ENCODE measurements at places on chromosomes 12 and 14.

DNA sequence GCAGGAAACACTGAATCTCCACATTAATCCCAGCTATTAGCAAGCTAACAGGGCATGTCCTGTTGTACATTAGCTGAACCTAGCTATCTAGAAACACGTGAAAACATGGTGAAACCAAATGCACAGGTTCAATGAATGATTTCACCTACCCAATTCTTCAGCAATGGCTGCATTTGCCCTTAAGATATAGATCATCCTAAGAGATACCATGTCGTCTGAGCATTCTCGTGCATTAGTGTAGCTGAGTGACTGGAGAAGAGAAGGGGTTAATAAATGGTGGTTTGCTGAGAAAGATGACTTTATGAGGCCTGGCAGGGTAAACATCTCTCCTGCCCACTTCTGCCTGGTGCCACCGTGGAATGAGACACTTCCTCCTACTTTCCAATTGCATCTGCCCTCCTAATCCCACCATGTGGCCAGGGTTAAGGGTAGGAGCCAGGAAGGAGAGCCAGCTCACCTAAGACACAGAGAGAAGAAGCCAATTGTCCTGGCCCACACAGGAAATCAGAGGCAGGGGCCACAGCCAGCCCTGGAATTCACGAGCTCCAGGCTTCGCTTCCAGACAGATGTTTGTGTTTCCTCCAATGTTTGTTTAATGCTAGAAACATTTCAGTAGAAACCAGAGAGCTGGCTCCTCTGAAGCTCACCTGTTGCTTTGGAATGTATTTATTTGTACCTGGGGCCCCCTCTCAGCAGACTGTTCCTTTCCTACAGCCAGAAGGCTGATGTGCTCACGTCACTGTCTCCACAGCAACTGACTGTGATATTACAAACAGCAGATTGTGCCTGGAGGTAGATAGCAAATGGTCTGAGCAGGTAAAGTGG is 126.0 kb upstream of the PARP11 start:
- no peak for DNase-seq

DNA sequence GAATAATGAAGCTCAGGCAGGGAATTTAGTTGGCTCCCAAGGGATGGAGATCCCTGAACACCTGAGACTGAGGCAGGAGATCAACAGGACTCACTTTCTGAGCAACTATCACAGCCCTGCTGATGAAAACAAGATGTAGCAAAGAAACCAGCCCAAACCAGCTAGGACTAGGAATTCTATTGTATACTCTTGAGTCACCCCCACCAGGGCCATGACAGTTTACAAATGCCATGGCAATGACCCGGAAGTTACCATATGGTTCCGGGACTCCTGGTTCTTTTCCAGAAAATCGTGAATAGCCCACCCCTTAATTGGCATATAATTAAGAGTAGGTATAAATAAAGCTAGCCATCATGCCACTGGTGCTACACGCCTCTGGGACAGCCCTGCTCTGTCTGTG is 46.0 kb upstream of the OASL start:
- no peak for DNase-seq

DNA sequence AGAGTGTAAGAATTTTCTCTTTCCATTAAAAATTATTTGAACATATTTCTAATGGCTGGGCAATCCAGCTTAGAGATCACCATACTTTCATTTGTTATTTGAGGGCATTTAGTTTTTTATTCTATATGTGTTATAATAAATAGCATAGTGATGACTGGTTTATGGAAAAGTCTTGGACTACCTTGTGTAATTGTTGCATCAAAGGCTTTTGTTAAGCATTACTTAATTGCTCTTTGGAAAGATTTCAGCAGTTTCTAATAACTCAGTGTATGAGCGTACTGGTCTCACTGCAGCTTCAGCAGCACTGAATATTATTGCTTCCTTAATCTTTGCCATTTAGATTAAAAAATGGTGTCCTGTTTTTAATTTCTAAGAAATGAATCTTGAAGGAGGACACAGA is 22.8 kb downstream of the TMEM19 start:
- no peak for DNase-seq

DNA sequence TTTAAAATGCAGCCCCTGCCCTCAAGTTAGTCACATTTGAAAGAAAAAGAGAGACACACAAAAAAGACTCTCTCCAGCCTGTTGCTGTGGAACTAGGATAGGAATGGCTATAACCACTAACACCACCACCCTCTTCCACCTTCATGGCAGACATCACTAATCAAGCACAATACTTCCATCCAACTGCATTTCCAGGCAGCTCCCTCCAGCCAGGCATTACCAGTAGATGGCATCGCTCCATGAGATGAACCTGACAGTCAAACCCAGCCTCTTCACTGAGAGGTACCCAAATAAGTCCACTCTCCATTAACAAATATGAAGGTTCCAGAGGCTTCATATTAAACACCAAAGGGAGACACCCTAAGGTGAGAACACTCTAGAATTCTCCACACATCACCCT is 24.4 kb downstream of the SLC8B1 start:
- DNase-seq, result no peak

- DNase-seq, result no peak
Measured at GRCh38 chr12:64733857-64734256, 25.3 kb downstream of the GNS start.

GRCh38 chr12:77339610-77340009 is 274.2 kb upstream of the E2F7 start:
- DNase-seq, result no peak

- DNase-seq, result no peak
Measured at GRCh38 chr12:22474970-22475720, 69.2 kb downstream of the C2CD5 start.

- DNase-seq, result peak; percentile 60
Measured at GRCh38 chr14:66070542-66071319, 415.4 kb upstream of the CCDC196 start.

DNA sequence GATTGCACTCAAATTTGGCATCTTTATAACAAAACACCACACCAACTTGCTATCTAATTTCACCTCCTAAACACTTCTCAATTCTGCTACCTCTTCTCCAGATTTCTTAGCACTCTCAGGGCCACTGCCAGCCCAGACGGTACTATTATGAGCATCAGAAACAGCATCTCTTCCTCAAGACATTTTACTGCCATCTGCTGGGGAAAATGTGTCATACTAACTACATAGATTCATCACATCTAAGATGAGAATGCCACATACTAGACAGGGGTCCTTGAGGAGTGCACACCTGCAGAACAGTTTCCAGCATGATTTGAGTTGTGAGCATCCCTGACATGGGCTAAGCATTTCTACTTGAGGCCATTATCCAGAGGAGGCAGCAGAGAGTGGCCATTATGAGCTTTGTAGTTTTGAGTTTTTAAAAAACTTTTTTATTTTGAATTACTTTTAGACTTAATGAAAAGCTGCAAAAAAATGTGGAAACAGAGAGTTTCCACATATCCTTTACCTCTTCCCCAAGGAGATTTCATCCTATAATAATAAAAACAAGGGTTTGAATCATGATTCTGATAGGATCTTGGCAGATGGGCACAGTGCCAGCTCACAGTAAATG is 15.1 kb upstream of the GRIP1 start:
- DNase-seq, result no peak

DNA sequence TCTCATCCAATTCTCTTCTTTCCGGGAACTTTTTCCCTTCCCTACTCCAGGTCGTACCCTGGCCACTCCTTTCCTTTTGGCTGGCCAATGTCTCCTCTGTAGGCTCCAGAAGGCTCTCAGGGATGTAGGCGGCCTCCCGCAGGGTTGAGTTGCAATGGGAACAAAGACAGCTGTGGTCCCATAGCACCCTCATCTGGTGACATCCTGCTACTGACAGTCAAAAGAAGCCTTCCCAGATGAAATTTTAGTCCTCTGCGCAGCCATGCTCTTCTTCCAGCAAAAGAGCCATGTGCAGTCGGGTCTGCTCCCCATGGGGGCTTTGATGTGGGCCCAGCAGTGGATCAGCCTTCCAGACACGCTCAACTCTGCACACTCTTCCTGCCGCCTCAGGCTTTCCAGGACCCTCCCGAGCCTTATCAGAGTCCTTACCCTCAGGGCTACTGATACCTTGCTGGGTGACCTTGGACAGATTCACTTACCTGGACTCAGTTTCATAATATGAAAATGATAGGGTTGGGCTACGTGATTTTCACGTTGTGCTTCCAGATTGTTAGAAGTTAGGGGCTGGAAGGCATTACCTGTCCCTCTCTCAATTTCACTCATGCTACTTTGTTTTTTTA is 5.5 kb upstream of the CELA1 start:
- peak; percentile 16 for DNase-seq

- DNase-seq, result no peak
Measured at GRCh38 chr12:116595186-116595585, 36.0 kb downstream of the MAP1LC3B2 start.

- DNase-seq, result no peak
Measured at GRCh38 chr12:76332606-76333005, 15.6 kb downstream of the BBS10 start.

- peak; percentile 6 for DNase-seq
Measured at GRCh38 chr14:60815371-60815770, 80.8 kb downstream of the MNAT1 start.

DNA sequence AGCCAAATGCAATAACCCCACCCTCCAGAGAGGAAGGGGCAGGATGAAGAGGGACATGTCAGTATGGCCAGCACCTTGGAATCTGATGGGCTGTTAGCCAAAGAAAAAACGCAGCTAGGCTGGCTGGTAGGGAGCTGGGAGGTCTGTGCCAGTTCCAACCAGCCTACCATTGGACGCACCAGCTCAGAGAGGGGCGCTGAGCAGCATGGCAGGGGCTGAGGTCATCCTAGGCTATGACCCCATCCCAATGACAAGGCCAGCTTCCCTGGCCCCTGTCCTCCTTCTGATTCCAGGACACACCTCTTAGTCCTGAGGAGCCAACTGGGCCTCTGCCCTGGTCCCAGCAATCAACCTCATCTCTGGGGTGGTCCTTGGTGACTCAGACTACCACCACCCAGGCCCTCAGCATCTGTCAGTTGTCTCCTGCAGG is 12.2 kb downstream of the ACTN1 start:
- DNase-seq, result no peak

DNA sequence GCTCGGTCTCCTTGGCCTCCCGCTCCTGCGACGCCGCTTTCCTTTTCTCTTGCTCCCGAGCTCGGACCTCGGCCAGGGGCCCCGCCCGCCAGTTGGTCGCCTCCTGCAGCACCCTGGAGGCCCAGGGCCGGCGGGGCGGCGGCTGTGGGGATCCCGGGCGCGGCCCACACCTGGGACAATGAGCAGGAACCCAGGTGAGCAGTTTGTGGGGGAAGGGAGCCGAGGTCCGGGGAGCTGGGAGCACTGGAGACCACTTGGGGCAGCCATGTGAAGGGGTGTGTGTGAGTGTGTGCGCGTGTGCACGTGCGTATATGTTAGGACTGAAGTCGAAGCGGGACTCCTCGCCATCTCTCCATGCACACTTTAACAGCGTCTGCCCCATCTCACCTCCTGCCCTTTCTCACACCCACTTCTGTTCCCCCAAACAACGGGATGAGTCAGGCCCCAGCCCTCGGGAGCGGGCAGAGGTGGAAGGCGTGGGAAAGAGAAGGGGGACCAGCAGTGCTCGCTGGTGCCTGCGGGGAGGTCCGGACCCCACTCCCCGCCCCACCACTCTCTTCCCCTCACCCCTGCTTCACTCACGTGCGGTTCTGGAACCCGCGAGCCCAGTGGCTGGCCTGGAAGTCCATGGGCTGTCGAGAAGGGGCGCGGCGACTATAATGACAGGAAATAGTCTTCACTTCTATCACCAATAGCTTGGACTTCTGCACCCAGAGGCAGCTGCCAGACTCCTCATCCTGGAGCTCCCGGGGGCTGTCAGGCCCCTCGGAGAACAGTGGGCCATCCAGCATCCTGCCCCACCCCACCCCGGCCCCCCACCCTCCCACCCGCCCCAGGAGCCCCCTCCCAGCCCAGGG is 450 bp downstream of the DDN start:
- peak; percentile 37 for DNase-seq

- no peak for DNase-seq
Measured at GRCh38 chr14:97336816-97337215, 539.6 kb downstream of the VRK1 start.

DNA sequence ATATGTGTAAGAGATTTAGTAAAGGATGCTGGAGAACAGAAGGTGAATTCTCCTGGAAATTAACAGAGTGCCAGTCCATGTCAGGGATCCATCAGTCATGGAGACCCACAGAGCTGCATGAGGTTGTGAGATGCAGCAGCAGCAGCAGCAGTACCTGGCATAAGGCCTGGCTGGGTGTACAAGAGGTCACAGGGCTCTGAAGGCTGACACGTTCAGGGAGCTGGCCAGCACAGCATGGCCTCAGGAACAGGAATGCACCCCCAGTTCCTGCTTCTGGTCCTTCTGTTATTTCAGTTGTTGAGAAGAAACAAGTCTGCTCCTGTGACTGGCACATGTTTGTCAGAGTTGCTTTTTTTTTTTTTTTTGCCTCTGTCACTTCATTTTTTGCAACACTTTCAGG is 210.8 kb downstream of the CNTN1 start:
- no peak for DNase-seq

DNA sequence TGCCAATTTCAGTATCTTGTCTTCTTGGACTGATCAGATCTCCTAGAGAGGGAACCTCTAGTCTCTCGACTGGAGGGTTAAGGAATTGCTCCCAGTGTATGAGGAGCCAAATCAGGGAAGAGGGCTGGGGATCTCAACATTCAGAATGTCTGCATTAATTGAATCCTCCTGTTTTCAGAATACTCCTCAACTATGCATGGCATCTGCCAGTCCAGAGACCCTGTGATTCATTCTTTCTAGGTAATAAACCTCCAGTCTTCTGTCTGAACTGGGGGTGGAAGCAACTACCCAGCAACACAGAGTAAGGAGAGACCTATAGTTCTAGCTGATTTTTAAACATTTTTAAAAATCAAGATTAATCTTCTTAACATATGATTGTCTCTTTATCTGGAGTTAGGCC is 92.7 kb downstream of the AKAP6 start:
- DNase-seq, result no peak

DNA sequence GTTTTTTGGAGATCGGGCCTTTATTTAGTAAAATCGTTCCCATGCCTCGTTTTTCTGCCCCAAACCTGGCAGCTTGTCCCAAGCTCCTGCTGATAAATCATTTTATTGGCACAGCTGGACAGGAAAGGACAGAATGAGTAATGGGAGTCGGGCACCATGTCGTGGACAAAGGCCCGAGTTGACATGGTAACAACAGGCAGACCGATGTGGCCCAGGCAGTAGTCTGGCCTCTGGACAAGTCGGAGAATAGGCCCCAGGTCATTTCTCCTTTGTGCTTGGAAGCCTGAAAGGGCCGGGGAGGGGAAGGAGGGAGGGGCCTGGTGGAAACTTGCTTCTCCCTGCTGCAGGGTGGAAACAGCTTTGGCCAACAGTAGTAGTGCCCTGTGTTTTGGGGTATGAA is 234.9 kb downstream of the SUDS3 start:
- no peak for DNase-seq
